ENCODE measurements at places on chromosomes 5 and 9. TPM values are rescaled to one million over a fixed set of nuclear protein-coding genes. Genes with fewer than 3 reads are reported as not detected.

Gene SEMA4D
- total RNA-seq = 317 TPM

Gene CCDC171
- 1.8 TPM for total RNA-seq

Gene ZNF782
- 4.7 TPM for total RNA-seq

Gene PCDHB5
- not detected for total RNA-seq

Gene PCDHA7
- total RNA-seq = not detected

Gene HSD17B4
- total RNA-seq = 81.1 TPM

Gene CD180
- 0.02 TPM for total RNA-seq

Gene NEUROG1
- not detected for total RNA-seq

Gene OSTF1
- 87.5 TPM for total RNA-seq

Gene FOXI1
- not detected for total RNA-seq

Gene RXFP3
- total RNA-seq = not detected

Gene SKP1
- 254 TPM for total RNA-seq

Gene TNC
- total RNA-seq = 1.9 TPM

Gene PCDHB8
- not detected for total RNA-seq

Gene DHFR
- 55.7 TPM for total RNA-seq

Gene PDCD1LG2
- 2.0 TPM for total RNA-seq

Gene CERCAM
- 9.3 TPM for total RNA-seq

Gene LCP2
- 254 TPM for total RNA-seq

Gene TRIO
- total RNA-seq = 30.1 TPM

Gene ELOVL7
- 0.68 TPM for total RNA-seq

Gene SH3PXD2B
- 0.11 TPM for total RNA-seq

Gene SYK
- total RNA-seq = 0.80 TPM

Gene GNAQ
- 34.3 TPM for total RNA-seq

Gene CTXN3
- not detected for total RNA-seq

Gene ADCY2
- not detected for total RNA-seq

Gene ISL1
- not detected for total RNA-seq

Gene NR5A1
- not detected for total RNA-seq

Gene CCNI2
- total RNA-seq = 7.7 TPM

Gene SLC6A3
- not detected for total RNA-seq

Gene CAMK2A
- total RNA-seq = not detected

Gene HRH2
- total RNA-seq = 34.3 TPM

Gene SAXO1
- not detected for total RNA-seq

Gene MSMP
- 0.41 TPM for total RNA-seq

Gene ROPN1L
- total RNA-seq = 0.55 TPM

Gene FOXD1
- total RNA-seq = 0.25 TPM

Gene ADGRD2
- not detected for total RNA-seq

Gene SLC6A19
- not detected for total RNA-seq

Gene CDH9
- total RNA-seq = not detected

Gene SEMA6A
- not detected for total RNA-seq

Gene TSTD2
- 18.8 TPM for total RNA-seq

Gene EDIL3
- not detected for total RNA-seq
